Naive thymus-derived CD4-positive, alpha-beta T cell (primary cell): ENCODE measurements at places on chromosomes 4 and X.
A peak's percentile ranks its signal among the peaks of the same experiment; 100 is the strongest.

DNA sequence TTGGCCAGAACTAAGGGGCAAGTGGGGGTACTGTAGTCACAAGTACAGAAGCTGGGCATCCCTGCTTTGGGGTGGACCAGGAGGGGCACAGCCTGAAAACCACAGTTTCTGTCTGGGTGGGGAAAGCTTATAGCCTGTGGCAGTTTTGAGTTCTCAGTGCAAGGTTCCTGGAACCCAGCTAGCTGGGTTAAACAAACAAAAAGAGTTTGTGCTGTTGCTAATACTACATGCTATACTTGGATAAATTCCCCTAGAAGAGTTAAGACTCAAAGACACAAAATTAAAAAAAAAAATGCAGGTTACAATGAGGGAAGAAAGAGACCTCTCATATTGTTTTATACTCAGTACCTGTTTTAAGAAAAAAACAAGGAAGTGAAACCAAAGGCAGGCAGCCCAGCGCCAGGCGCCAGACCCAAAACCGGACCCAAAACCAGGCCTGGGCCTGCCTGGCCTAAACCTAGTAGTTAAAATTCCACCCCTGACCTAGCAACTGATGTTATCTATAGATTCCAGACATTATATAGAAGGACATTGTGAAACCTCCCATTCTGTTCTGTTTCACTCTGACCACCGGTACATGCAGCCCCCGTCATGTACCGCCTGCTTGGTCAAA, 50.8 kb downstream of the SLC2A9 start:
- H3K4me3 ChIP-seq: no peak overlapping the region
- H3K27ac ChIP-seq: no peak overlapping the region
- DNase-seq: no peak
- H3K4me1 ChIP-seq: no peaks in the 10 kb centered on the region

DNA sequence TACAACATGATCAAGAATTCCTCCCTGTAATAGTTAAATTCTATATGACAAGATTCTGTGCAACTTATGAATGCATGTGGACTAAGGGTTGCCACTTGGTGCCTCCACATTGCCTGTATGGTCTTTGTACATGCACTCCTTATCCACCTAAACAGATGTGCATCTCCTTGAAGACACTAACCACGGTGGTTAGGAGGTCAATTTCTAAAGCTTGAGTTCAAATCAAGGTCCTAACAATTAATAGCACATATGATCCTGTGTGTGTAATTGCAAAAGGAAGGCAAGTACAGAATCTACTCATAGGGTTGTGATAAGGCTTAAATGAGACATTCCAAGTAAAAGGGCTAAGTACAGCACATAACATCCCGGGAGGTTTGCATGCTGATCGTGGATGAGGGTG, 1.5 kb upstream of the IL21 start:
- H3K27me3 ChIP-seq: no peaks in the 10 kb centered on the region
- no peaks in the 10 kb centered on the region for H3K4me1 ChIP-seq
- H3K4me3 ChIP-seq: no peak overlapping the region
- no peak for DNase-seq

DNA sequence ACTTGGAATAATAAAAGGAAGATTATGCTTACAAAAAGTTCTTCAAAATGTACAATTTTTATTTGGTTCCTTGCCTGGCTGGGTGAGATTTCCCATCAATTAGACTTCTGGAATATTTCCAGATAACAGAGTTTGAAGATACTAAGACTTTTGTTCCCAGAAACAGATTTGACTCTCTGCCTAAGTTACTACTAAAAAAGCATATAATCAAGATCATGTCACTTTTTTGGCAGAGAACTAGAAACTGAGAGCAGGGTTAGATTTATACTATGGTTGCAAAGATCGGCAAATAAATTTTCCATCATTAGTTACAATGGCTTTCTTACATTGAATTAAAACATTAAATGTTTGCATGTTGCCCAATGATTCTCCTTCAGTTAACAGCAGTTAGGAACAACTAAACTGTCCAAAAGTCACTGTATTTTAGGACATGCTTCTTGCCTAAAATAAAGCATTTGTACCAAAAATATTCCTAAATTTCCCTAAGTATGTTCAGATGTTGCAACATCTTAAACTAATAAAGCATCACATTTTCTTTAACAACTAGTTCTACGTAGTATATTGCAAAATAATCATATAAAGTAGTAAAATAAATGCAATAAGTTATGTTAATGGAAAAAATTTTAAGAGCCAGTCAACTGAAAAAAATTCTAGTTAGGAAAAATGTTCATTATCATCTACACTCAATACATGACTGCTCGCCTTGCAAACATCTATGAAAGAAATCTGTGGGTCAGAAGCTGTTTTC, 73.0 kb downstream of the SEC24D start:
- DNase-seq: no peak
- H3K4me3 ChIP-seq: no peak overlapping the region
- no peak overlapping the region for H3K27ac ChIP-seq
- H3K27me3 ChIP-seq: no peaks in the 10 kb centered on the region
- H3K36me3 ChIP-seq: peaks cover 10% of the 10 kb centered on the region

GRCh38 chrX:131061306-131061705, 3.2 kb downstream of the ARHGAP36 start:
- no peaks in the 10 kb centered on the region for H3K27me3 ChIP-seq
- H3K4me3 ChIP-seq: no peak overlapping the region
- H3K4me1 ChIP-seq: no peaks in the 10 kb centered on the region
- H3K36me3 ChIP-seq: no peaks in the 10 kb centered on the region
- no peak overlapping the region for H3K27ac ChIP-seq
- no peak for DNase-seq

GRCh38 chrX:50114113-50114512, 86.7 kb downstream of the AKAP4 start:
- no peak for DNase-seq
- H3K36me3 ChIP-seq: no peaks in the 10 kb centered on the region
- no peak overlapping the region for H3K27ac ChIP-seq
- H3K4me1 ChIP-seq: no peaks in the 10 kb centered on the region
- H3K27me3 ChIP-seq: no peaks in the 10 kb centered on the region

DNA sequence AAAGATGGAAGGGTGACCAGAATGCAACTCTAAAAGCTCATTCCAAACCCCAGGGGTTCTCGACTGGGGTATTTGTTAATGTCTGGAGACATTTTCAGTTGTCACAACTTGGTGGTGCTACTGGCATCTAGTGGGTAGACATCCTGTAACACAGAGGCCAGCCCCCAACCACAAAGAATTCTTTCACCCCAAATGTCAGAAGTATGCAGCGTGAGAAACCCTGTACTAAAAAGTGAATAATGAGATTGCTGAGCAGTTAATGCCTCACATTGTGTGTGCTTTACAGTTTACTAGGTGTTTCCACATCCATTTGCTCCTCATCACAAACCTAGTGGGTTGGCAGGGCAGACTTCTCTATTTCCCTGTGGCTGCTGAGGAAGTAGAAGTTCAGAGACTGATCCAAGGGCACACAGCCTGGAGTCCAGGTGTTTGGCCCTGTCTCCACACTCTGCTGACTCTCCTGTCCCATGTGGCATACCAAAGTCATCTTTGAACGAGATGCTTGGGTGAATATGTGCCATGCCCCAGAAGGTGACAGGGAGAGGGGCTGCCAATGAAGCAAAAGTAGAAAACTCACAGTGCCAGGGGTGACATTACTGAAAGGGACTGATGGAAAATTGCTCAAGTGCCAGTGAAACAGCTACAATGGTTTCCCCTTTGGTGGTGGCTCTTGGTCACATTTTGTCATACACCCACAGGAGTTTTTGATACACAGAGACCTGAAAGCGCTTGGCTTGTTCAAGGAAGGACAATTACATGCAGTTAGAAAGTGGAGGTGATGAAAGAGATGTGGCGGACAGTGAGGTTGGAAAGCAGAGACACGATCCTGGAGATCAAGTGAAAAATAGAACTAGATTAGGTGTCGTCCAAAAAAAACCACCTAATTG, 10.1 kb upstream of the TMEM154 start:
- no peak overlapping the region for H3K4me3 ChIP-seq
- no peaks in the 10 kb centered on the region for H3K4me1 ChIP-seq
- H3K27ac ChIP-seq: no peak overlapping the region
- H3K36me3 ChIP-seq: no peaks in the 10 kb centered on the region
- H3K27me3 ChIP-seq: no peaks in the 10 kb centered on the region

DNA sequence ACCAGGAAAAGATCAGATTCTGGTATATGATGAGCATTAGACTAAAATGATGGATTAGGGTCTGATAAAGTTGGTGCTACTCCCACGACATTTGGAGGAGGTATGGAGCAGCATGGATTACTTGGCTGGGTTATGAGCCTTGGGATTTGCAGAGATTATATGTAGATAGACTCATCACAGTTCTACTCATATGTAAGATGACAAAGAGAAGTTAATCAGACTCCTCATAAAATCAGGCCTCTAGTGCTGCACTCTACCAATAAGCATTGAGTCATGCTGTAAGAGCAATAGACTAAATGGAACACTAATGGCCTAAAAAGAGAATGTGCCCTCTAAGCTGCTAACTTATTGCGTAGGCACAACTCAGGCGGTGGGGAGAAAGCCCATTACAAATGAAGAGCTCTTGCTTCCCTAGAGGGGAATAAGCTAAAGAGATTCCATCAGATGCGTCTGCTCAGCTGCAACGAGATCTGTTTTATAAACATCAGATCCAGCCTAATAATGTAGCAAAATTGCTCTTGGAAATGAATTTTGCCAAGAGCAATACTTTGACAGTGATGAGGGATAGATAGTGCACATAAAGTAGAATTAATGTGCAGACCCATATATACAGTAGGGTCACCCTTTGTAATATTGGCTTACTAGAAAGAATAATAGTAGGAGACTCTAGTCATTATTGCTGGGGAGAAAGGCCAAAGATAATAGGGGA, 17.5 kb downstream of the LIAS start:
- no peak for DNase-seq
- no peak overlapping the region for H3K4me3 ChIP-seq
- H3K36me3 ChIP-seq: no peaks in the 10 kb centered on the region
- H3K27ac ChIP-seq: no peak overlapping the region
- H3K27me3 ChIP-seq: no peaks in the 10 kb centered on the region

GRCh38 chr4:122781486-122781885, 45.1 kb upstream of the FGF2 start:
- no peak overlapping the region for H3K27ac ChIP-seq
- H3K27me3 ChIP-seq: no peaks in the 10 kb centered on the region
- H3K36me3 ChIP-seq: no peaks in the 10 kb centered on the region
- no peak for DNase-seq
- no peaks in the 10 kb centered on the region for H3K4me1 ChIP-seq

GRCh38 chrX:136616987-136617685, 30.8 kb upstream of the CD40LG start:
- no peaks in the 10 kb centered on the region for H3K27me3 ChIP-seq
- peak; percentile 27 for DNase-seq
- peaks cover 18% of the 10 kb centered on the region for H3K4me1 ChIP-seq
- H3K27ac ChIP-seq: peak overlapping the region; percentile 60

DNA sequence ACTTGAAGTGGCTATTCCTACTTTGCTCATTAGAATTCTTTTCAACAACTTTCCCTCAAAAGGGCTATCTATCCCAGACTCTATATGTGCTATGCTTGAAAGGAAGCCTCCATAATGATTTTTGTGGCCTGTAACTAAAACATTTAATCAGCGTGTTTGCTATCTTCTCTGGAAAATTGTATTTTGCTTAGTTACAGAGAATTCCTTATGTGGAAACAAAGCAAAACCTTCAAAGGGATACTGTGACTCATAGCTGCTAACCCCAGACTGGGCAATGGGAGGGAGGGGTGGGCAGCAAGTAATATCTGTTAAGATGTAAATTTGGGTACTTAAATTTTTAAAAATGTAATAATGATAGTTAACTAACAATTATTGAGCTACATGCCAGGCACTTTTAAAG, 3.7 kb downstream of the SLC25A14 start:
- no peak overlapping the region for H3K27ac ChIP-seq
- peaks cover 5% of the 10 kb centered on the region for H3K4me1 ChIP-seq
- H3K27me3 ChIP-seq: no peaks in the 10 kb centered on the region

- H3K27me3 ChIP-seq: no peaks in the 10 kb centered on the region
- H3K27ac ChIP-seq: no peak overlapping the region
- no peak overlapping the region for H3K4me3 ChIP-seq
- peaks cover 13% of the 10 kb centered on the region for H3K36me3 ChIP-seq
- no peak for DNase-seq
Measured at GRCh38 chr4:101348995-101349800, 1.9 kb upstream of the PPP3CA start.

DNA sequence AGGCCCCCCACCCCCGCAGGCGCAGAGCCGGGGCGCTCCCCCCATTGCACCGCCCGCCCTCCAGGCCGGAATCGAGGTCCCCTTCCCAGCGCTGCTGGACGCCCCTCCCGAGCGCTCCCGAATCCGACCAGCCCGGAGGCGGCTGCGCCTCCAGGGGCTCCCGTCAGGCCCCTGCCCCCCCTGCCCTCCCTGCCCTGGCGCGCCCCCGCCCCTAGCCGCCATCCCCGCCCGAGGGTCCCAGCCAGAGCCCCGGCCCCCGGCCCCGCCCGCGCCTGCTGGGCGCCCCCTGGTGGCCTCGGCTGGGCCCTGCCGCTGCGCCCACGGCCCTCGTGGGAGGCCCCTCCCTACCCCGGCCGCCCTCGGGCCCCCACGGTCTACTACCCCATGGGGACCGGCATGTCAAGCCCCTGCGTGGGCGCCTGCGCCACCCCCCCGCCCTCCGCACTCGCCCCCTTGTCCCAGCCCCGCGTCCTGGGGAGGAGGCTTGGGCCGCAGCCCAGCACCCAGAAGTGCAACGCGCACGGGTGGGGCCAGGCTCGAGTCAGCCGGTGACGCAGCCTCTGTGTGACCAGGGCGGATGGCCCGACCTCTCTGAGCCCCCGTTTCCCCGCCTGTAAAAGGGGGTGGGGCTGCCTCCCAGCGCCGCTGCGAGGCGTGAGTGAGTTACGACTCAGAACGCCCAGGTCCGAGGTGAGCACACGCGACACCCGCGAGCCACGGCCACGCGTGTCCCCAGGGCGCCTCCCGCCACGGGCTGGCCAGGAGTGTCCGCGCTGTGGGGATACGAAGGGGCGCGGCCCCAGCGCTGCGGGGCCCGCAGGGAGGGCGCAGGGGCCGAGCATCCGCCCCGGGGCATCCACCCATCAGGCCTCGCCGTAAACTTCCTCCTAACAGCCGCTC, 104.9 kb downstream of the FAM53A start:
- DNase-seq: peak; percentile 67
- peaks cover 5% of the 10 kb centered on the region for H3K4me1 ChIP-seq
- H3K27me3 ChIP-seq: no peaks in the 10 kb centered on the region
- no peaks in the 10 kb centered on the region for H3K36me3 ChIP-seq
- peak overlapping the region; percentile 70 for H3K4me3 ChIP-seq

GRCh38 chr4:99578714-99579113, 4.1 kb downstream of the MTTP start:
- no peak overlapping the region for H3K4me3 ChIP-seq
- DNase-seq: no peak
- H3K4me1 ChIP-seq: no peaks in the 10 kb centered on the region
- no peaks in the 10 kb centered on the region for H3K36me3 ChIP-seq
- peaks cover 3% of the 10 kb centered on the region for H3K27me3 ChIP-seq
- H3K27ac ChIP-seq: no peak overlapping the region

GRCh38 chrX:19064175-19064574, 58.1 kb downstream of the ADGRG2 start:
- H3K27ac ChIP-seq: no peak overlapping the region
- no peaks in the 10 kb centered on the region for H3K36me3 ChIP-seq
- no peaks in the 10 kb centered on the region for H3K27me3 ChIP-seq
- no peaks in the 10 kb centered on the region for H3K4me1 ChIP-seq
- no peak for DNase-seq

- DNase-seq: no peak
- no peaks in the 10 kb centered on the region for H3K27me3 ChIP-seq
- no peak overlapping the region for H3K4me3 ChIP-seq
- H3K27ac ChIP-seq: no peak overlapping the region
Measured at GRCh38 chrX:100687128-100687527, 43.1 kb downstream of the SRPX2 start.

GRCh38 chr4:101977076-101977475, 186.5 kb downstream of the BANK1 start:
- no peak for DNase-seq
- no peaks in the 10 kb centered on the region for H3K27me3 ChIP-seq
- H3K36me3 ChIP-seq: no peaks in the 10 kb centered on the region
- H3K4me3 ChIP-seq: no peak overlapping the region
- H3K27ac ChIP-seq: no peak overlapping the region
